ENCODE measurements at places on chromosomes 3 and 15.
A peak's percentile ranks its signal among the peaks of the same experiment; 100 is the strongest.

DNA sequence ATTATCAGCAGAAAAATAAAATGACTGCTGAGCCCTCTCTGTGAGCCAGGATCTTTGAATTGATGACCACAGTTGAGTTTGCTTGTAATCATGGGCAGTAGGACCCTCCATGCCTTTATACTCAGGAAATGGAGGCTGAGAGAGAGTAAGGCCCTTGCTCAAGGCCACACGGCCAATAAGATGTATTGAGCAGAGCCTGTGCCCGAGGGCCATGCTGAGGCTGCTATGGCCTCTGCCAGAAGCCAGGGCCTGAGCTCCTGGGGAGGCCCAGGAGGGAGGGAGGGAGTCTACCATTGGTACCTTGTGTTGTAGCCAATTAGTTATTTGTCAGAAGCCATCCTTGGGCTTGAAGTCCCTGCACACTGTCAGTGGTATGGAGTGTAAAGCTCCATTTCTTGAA, 151.4 kb downstream of the DNAJB8 start:
- no peak for DNase-seq

GRCh38 chr3:32733631-32734229, 48.7 kb downstream of the CNOT10 start:
- no peak for DNase-seq

- no peak for DNase-seq
Measured at GRCh38 chr3:197490098-197491058, 65.4 kb downstream of the BDH1 start.

DNA sequence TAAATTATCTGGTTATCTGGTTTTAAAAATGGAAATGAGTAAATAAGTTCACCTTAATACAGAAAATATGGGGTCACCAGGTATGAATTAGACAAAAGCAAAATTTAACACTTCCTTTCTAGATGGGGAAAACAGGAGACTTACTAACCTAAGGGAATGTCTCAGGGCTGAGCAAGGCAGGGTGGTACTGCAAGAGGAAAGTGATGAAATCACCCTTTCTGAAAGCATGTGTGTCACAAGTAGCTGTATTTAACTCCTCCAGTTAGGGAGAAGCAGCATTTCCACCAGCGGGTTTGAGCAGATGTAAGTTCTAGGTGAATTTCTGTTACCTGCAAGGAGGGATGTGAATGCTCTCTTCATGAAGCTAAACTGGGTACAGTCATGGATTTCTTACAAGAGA, 629.1 kb downstream of the MECOM start:
- no peak for DNase-seq

DNA sequence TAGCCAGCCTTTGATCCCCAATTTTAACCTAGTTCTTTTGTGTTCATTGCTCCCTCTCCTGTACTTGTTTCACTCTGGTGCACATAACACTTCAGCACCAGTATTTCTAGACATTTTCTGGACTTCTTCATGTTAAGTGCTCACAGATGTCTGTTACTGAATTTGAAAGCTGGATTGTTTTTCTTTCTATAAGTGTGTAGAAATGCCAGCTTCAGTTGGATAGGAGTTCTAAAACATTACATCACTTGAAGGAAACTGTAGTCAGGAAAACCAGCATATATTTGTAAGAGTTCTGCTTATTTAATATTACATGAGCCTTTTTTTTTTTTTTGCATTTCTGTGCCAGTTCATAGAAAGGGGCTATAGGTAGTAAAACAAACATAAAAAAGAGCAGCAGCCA, 21.6 kb downstream of the QTRT2 start:
- DNase-seq, result no peak

GRCh38 chr15:38065721-38066345, 131.4 kb downstream of the TMCO5A start:
- no peak for DNase-seq

- DNase-seq, result no peak
Measured at GRCh38 chr15:53746101-53746500, 13.4 kb downstream of the WDR72 start.

DNA sequence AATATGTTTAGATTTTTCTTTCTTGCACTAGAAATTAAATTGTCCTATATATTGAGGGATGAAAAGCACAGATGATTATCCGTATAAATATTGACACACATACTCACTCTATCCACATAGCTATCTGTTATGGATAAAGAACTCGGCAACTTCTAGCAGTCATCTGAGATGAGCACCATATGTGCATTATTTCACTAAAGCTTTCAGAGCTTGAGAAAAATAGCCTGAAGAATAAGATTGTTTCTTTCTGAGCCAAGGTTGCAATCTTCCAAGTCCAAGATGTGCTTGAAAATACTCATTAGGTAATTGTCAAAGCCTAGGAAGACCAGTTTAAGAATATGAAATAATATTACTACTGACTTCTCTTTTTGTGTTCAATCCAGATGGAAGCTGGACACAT, 40.5 kb downstream of the COL8A1 start:
- no peak for DNase-seq

- DNase-seq, result no peak
Measured at GRCh38 chr3:81863756-81864155, 102.3 kb upstream of the GBE1 start.

GRCh38 chr15:31304751-31305365, 21.8 kb upstream of the KLF13 start:
- DNase-seq, result no peak

DNA sequence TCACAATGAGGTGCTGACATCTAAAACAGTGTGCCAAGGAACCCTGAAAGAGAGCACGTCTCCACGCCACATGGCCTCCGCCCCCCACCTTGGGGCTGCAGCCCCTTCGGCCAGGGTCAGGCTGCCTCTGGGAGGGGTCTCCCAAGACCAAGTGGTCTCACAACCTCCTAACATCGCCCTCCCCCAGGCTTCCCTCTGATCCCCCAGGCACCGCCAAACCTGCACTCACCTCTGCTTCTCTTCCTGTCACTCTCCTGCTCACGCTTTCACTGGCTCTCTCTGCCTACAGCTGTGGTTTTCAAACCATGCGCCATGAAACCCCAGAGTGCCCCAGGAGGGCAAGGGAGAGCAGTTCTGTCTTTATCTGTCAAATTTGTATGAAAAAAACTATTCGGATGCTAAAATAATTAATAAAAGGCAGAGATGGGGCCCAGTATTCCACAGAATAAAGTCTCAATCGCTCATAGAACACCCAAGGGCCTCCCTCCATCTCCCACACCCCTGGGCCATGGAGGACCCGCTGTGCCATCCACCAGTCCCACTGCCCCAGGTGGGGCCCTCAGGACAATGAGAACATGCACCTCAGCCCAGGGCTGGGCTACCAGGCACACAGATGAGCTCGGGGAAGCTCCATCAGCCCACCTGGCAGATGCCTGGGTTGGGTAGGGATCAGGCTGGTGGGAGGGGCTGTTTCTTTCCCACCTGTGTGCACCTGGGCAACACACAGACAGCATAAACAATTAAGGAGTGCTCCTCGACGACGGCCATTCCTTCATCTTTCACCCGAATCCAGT, 21.5 kb downstream of the CYFIP1 start:
- no peak for DNase-seq

DNA sequence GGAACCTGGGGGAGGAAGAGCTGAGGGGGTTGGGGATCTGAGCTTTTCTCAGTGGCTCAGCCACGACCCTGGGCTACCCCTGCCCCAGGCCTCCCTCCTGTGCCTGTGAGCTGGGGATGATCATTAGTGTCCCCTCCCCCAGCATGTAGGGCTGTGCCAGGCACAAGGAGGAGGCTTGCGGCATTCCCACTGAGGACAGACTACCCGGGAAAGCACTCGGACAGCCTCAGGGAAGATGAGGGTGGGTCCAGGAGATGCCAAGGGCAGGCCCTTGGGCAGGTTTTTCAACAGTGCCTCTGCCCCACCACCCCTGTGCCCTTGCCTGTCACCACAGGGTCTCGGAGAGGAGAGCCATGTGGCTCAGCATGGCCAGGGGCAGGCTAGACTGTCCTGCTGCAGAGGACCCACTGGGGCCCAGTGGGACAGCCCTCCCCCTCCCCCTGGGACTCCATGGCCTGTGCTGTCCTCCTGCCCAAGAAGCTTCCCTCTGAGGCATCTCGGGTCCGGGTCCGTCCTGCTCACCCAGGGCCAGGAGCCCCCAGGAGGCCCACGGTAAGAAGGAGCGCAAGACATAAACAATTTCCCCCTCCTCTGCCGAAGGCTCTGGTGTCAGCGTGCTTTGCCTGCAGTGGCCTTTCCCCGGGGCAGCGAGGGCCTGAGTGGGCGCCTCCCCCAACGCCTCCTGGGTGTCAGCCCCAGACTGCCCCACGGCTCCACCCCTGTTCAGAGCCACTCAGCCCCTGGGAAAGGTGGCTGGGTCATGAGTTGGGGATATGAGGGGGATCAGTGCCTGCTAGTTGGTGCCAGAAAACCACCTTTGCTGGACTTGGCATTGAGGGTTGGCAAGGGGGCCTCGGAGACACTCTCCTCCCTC, 192.5 kb downstream of the GOLGA6L6 start:
- DNase-seq, result peak; percentile 2

- DNase-seq, result no peak
Measured at GRCh38 chr3:37661615-37662306, 199.9 kb upstream of the CTDSPL start.

DNA sequence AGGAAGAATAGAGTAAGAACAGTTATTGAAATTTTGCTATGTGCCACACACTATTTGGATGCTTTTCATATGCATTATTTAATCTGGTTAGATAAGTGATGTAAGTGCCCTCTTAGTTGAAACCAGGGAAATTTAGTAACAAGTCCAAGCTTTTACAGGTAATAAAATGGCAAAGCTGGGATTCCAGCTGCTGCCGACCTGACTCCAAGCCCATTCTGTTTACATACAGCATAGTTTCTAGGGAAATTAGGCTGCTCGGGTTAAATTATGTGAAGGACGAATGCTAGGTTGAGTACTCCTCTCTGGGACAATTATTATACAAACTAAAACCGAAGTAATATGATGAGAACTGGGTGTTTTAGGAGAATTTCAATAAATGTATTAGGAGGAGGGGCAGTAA, 38.7 kb upstream of the FAH start:
- DNase-seq, result no peak

DNA sequence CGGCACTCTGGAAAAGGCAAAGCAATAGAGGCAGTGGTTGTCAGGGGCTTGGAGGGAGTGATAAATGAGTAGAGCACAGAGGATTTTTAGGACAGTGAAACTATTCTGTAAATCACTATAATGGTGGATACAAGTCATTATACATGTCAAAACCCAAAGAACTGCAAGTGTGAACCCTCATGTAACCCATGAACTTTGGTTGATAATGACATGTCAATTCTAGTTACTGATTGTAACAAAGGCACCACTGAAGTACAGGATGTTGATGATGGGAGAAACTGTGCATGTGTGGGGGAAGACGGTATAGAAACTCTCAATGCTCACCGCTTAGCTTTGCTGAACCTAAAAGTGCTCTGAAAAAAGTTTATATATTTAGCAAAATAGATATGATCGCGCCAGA, 36.0 kb downstream of the BTLA start:
- DNase-seq, result no peak

GRCh38 chr3:47984075-47984728, 32.0 kb downstream of the MAP4 start:
- DNase-seq, result no peak

DNA sequence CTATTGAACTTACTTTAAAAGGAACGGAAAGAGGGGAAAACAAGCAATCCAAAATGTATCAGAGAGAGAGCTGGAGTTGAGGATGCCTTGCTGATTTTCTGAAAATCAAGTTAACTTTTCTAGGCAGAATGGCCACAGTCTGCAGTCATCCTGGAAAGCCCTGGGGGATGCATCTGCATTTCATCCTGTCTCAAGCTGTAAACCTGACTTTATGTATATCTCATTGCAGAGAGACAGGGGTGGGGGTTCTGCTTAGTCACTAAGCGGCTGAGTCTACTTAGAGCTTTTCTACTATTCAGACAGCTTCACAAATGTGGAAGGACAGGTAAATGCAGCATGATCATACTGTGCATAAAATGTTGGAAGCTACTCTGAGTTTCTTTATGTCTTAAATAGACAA, 41.4 kb downstream of the MRPS25 start:
- no peak for DNase-seq

- DNase-seq, result no peak
Measured at GRCh38 chr3:15713364-15713763, 84.4 kb downstream of the ANKRD28 start.

DNA sequence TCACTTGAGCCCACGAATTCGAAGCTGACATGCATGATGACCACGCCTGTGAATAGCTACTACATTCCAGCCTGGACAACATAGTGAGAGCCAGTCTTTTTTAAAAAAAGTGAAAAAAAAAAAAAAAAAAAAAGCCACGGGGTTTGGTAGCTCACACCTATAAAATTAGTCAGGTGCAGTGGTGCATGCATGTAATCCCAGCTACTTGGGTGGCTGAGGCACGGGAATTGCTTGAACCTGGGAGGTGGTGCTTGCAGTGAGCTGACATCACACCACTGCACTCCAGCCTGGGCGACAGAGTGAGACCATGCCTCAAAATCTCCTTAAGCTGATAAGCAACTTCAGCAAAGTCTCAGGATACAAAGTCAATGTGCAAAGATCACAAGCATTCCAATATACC, 44.4 kb downstream of the CSNK1G1 start:
- DNase-seq, result no peak
